ENCODE measurements at places on chromosomes 1 and 21.

GRCh38 chr1:238474263-238474662 is 583.5 kb upstream of the ZP4 start:
- no peak for DNase-seq

- DNase-seq, result no peak
Observed at GRCh38 chr1:246221485-246222255, 285.4 kb downstream of the SMYD3 start.

DNA sequence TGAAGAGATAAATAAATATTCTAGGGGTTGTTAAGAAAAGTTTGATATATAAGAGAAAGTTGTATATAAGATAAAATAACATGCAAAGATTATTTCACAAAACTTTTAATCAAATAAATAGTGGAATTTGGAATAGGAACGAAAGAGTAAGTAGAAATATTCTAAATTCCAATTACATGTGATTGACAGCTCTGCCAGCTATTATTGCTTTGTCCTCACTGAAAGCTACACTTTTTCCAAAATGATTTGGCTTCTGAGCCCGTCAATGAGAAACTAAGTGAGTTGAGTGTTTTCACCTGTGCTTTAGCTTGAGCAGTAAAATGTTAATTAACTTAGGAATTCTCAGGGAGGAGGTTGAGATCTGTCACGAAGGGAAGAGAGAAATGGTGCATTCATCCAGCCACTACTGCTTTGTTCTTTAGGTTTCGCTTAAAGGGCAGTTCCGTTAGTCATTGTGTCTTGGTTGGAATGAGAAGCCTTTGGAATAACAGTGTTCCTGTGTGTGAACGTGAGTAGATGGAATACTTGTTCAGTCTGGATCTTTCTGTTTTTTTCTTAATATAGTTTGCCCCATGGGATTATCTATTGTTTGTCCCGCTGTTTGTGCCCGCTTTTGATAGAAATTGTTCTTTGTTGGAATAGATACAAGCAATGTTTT is 63.3 kb upstream of the CR1L start:
- no peak for DNase-seq

DNA sequence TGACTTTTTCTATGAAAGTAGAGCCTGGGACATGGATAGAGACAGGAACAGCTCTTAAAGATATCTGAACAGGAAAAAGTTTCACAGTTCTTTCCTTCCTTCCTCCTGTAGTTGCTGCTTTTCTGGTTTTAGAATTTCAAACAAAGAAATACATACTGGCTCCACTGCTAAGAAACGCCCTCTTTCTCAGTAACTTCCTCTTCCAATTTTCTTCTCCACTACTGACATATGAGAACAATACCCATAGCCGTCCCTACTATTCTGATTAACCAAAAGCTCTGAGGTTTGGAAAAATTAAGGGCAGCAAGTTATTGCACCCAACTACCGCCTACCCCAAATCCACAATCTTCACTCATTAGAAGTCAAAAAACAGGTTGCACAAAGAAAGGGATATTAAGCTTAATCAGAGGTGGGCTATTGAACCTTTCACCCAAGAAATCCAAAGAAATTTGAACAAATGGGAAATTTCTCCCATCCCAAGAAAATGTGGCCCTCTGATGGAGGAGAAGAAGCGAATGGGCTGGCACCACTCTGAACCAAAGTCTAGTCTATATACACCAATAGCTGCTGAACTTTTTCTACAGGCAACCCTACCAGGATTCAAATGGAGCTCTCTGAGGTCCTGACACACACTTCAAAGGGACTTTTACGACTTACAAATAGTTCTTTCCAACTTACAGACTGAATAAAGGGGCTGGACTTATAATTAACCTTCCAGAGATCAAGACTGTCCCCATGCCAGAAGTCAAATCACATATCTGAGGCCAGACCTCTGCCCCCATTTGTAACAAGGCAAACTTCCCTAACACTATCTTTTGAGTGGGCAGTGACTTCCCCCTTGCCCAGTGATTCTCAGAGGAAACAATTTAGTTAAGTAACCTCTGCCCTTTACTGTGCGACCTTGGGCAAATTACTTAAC is 1.7 kb downstream of the WASF2 start:
- DNase-seq, result no peak

- DNase-seq, result no peak
Observed at GRCh38 chr1:224057461-224058199, 56.3 kb upstream of the FBXO28 start.

- no peak for DNase-seq
Observed at GRCh38 chr1:183097438-183098051, 74.3 kb downstream of the LAMC1 start.

DNA sequence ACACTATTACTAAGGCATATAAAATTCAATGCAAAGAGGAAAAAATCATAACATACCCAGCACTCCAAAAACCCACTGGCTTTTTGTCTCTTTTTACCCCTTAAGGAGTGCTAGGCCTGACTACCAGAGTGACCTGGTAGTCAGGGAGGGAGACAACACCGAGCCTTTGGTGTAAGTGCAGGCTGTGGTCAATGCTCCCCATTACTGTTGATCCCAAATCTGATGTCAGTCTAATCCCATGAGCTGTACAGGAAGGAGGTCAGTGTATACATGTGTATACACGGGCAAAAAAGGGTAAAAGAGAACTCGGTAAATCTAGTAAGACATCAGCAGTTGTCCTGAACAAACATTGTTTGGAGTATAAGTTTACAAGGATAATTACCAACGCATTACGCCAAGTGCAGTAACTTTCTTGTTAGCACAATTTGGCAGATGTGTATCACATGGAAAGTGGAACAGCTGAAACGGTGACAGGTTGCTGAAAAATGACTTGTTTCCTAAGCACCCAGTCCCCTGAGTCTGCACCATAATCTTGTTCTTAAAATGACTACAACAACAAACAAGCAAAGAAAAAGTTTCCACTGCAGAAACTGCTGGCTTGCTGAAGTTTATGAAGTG is 217.9 kb downstream of the KCNH1 start:
- no peak for DNase-seq

GRCh38 chr1:57262472-57262871 is 161.4 kb downstream of the DAB1 start:
- DNase-seq, result no peak

- no peak for DNase-seq
Observed at GRCh38 chr21:24290151-24290833, 1317.0 kb downstream of the MRPL39 start.

DNA sequence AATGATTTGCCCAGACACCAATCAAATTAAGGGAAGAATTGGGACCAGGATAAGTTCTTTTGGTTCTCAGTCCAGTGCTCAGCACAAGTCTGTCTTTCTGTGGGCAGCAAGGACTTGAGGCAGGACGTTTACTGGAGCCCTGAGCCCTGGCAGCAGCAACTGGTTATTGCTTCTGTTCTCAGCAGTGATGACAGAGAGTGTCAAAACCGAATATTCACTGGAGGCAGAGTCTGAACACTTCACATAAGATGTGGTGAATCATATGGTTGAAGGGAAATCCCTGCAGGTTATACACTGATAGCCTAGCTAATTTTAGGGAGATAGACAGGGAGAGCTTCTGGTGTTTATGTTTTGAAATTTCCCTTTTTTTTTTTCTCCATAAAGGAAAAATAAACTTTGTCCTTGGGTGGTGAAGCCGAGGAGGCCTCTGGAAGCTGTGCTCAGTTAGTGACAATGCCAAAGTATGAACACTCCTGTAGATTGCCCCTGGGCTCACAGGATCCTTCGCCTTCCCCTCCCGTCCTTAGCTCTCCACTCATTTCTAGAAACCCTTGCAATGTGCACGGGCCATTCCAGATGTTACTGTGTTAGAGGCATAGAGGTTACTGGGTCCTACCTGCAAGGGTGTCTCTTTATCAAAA is 26.3 kb upstream of the TSPAN2 start:
- no peak for DNase-seq

DNA sequence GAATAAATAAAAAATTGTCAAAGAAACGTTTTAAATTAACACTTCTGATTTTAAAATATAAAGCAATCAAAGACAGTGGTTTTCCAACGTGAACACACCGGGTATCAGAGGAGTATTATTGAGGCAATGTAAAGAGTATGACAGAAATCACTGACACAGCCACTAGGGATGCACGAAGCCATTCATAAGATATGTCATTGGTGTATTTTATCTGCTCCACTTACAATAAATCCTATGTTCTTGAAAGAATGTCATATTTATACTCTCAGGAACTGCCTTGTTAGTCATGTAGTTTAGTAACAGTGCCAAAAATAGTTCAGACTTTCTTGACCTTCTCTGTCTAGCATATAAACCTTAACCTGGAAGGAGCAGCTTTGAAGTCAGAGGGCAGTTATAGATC is 835.0 kb upstream of the NCAM2 start:
- no peak for DNase-seq

- no peak for DNase-seq
Observed at GRCh38 chr1:224333939-224334786, 4.2 kb upstream of the NVL start.

- no peak for DNase-seq
Observed at GRCh38 chr1:167510244-167510643, 8.1 kb downstream of the CD247 start.

DNA sequence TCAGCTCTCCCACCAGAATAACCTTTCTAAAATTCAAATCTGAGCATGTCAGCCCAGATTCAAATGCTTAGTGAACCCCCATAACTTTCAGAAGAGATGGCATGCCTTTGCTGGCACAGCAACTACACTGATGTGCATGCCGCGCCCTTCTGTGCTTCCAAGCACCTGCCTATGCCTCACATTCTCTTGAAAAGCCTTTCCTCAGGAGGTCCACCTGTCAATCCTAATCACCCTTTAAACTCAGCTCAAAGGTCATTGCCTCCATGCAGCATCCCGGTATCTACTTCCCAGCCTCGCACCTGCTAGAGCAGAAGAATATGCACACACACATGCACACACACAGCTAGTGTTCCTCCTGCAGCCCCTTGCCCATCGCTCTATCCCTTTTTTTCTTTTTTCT is 5.2 kb upstream of the S100A2 start:
- no peak for DNase-seq

DNA sequence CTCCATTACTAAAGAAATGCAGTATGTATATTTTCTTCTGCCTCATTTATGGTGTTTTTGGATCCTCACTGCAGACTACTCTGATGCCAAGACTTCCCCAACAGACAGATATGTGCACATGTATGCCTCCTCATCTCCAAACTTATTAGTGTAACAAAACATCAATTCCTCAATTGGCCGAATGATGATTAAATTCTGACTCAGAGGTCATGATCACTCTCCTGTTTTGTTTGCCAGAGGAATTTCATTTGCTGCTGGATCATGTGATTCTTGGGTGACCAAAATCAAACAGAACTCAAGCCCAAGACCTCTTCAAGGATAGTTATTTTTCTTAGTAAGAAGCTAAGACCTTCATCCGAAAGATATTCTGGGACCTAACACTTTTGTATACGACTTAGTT is 227.6 kb downstream of the LMO4 start:
- no peak for DNase-seq

GRCh38 chr1:39269349-39269748 is 64.9 kb downstream of the MACF1 start:
- no peak for DNase-seq

- DNase-seq, result no peak
Observed at GRCh38 chr1:211487672-211488208, 4.2 kb downstream of the RD3 start.
